CD4-positive, alpha-beta T cell (primary cell): ENCODE measurements at places on chromosomes 6 and 20.
A peak's percentile ranks its signal among the peaks of the same experiment; 100 is the strongest.

DNA sequence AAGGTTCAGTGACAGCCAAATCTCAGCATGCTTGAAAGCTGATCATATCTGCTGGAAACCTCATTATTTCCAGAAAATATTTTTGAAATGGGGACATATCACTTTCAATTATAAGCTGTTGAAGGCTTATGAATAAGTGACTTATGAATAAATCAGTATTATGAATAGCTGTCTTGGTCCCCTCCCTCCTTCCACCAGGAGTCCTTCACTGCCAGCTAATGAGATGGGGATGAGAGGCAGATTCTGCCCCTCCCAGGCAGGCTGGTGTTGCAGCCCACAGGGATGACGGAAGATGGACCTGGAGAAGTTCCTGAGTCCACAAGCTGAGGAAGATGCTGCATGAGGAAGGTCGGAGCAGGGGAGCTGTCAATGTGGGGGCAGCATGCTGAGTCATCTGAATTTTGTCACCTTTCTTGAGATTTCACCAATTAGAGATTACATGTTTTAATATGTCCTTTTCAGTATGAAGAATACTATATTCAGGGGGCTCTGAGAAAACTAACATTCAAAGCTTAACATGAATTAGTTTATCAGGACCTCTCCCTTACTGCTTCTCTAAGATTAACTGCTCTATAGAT is 112.2 kb downstream of the DTNBP1 start:
- DNase-seq = no peak

DNA sequence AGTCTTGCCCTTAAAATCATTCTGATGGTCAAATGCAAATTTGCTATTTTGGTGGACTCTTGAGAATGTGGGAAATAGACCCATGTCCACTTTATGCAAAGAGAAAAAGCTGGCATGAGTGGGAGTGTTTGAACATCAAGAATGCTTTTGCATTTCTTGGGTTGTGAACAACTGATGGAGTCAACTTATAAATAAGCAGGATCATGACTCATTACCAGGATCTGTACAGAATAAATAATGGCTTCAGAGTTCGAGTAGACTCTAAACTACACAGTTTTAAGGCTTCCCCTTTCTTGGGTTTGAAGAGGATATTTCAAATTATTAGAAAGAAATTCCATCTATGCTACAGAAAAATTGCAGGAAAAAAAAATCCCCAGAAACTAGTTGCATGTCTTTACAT is 195.5 kb downstream of the EYA4 start:
- DNase-seq = no peak

- no peak for DNase-seq
Observed at GRCh38 chr6:135230711-135231468, 49.8 kb downstream of the MYB start.

GRCh38 chr20:2752567-2753460 is 47.6 kb downstream of the CPXM1 start:
- DNase-seq = peak; percentile 40

DNA sequence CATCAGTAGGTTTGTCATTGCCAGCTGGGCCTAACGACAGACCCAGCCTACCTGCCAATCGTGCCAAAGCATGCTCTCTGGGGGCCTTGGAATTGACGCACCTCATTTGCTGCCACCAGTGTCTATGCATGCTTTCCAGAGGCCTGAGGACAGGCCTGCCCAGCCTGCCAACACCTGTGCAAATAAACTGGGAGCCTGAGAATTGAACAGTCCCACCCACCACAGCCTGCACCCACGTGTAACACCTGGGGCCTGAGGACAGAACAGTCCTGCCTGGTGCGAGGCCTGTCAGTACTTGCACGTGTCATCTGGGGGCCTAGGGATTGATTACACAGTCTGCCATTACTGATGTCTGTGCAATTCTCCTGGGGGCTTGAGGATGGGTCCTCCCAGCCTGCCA is 6.2 kb upstream of the RNF217 start:
- no peak for DNase-seq

DNA sequence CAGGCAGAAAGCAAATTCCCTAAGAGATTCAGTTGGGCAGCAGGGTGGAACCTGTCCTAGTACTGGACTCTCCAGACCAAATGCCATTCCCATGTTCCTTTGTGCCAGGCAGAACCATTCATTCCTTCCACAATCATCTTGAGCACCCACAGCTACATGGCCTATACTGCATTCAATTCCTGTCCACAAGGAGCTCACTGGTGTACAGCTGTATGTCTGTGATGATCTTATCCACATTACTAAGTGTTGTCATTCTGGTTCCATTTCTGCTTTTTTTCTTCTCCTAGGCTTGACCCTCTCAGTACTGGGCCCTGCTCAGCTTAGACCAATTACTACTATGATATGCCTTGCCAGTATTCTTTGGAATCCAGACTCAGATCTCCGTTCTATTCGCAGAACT is 27.5 kb downstream of the MAN1A1 start:
- no peak for DNase-seq

- DNase-seq = no peak
Observed at GRCh38 chr6:163287626-163288025, 126.9 kb upstream of the QKI start.

GRCh38 chr6:163605385-163606097 is 191.0 kb downstream of the QKI start:
- DNase-seq = no peak

- DNase-seq = no peak
Observed at GRCh38 chr6:149696901-149697300, 21.0 kb downstream of the LATS1 start.

DNA sequence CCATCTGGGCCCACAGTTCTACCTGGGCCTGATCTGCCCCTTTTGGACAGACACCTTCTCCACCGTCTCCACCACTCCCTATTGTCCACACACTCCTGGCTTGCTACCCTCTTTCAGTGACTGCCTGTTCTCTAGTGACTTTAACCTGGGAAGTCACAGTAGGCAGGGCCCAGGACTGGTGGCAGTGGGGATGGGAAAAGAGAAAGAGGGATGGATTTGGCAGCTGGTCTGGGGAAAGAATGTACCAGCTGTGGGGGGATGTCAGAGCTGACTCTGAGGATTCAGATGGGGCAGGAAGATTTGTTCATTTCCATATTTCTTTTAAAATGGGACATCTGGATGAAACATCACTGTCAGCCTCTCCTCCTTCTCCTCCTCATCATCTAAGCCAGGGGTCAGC is 85.5 kb downstream of the SULF2 start:
- no peak for DNase-seq

- no peak for DNase-seq
Observed at GRCh38 chr6:138815221-138815620, 19.3 kb downstream of the ECT2L start.

DNA sequence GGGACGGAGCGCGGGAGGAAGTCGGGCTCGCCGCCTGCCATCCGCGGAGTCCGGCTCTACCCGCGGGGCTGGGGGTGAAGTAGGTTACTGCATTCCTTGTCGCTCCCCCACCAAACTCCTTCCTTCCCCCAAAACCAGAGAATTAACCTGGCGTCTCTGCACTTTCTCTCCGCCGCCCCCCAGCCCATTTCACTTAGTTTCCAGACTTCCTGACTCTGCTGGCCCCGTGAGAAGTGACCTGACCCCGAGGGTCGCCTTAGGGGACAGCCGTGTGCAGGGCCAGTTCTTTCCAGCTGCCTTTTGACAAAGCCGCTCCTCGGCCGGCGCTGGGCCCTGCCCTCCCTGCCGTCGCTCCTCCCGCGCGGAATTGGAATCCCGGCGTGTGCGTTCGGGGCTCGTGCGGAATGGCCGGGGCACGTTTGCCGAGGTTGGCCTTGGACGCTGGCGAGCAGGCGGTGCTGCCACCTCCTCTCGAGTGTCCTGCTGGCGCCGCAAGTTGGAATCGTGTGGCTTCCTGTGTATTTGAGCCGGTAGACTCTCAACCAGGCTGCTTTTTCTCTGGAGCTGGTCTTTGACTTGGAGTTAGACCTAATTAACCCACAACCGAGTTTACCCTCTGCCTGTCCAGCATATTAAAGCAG is 650 bp downstream of the DCBLD1 start:
- DNase-seq = peak; percentile 33

DNA sequence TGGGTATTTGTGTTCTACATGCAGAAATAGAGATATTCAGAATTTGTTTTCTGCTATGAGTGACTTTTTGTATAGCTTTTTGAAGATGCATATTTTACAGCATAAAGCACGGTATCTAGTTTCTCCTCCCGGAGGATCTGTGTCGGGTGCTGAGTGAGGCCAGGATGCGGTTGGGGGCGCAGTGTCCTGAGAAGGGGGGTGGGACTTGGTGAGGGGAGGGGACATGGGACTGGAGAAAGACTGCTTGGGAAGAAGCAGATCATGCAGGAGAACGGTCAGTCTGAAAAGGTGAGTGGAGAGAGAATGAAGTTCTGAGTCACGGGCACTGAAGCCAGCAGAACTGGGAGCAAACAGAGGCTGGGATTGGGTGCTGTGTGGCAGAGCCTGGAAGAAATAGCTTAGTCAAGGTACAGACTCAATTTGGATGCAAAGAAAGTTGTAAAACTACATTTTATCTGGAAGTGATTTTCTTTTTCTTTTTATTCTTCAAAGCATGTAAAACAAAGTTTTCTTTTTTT is 44.0 kb downstream of the STX11 start:
- DNase-seq = no peak

GRCh38 chr20:44056010-44056698 is 130.8 kb downstream of the JPH2 start:
- peak; percentile 70 for DNase-seq
